ENCODE measurements at places on chromosomes 5 and 9. TPM values are rescaled to one million over a fixed set of nuclear protein-coding genes. Genes with fewer than 3 reads are reported as not detected.

DNA sequence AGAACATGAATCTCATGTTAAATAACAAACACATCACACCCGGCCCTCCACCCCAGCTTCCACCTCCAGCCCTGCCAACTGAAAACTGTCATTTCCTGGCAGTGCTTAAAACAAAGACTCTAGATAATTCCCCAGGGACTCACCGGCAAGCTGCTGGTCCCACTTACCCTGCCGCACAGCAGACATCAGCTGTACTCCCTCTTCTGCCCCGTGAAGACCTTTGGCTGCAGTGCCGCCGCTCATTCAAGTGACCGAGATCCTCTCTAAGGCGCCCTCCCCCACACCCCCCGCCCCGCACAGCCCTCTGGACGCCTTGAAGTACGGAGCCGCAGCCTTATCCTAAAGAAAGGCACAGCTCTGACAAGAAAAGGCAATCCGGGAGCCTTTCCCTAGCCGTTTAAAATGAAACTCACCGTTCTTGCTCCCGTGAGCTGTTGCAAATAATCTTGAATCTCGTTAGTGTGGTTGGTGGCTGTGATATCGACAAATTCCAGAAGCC is 434 bp downstream of the GLRX start:
- no peak for DNase-seq

DNA sequence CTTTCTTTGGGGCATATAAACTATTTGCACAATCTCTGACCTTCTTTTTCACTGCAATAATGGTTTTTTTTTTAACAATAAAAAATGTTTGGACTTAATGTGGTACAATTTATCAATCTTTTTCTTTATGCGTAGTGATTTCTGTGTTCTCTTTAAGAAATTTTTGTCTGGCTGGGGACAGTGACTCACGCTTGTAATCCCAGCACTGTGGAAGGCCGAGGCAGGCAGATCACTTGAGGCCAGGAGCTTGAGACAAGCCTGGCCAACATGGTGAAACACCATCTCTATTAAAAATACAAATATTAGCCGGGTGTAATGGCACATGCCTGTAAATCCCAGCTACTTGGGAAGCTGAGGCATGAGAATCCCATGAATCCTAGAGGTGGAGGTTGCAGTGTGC is 72.3 kb downstream of the STK32A start:
- DNase-seq: no peak

DNA sequence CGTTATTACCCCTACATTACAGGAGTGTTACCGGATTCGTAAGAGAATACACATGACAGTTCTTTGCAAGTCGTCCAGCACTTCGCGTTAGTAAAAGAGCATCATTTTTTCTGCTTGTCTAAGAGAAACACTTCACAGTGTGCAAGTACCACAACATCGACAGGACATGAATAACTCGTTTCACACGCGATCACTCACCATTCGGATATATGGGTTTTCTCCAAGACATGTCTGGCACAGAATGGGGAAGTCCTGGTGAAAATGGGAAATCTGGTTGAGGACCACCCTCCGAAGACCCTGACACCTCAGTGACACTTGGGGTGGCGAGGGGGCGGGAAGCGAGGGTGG is 642 bp downstream of the RBM22 start:
- DNase-seq: no peak

The NACC2 gene
- 11.8 TPM for polyA plus RNA-seq

The LEAP2 gene
- polyA plus RNA-seq: 12.3 TPM

DNA sequence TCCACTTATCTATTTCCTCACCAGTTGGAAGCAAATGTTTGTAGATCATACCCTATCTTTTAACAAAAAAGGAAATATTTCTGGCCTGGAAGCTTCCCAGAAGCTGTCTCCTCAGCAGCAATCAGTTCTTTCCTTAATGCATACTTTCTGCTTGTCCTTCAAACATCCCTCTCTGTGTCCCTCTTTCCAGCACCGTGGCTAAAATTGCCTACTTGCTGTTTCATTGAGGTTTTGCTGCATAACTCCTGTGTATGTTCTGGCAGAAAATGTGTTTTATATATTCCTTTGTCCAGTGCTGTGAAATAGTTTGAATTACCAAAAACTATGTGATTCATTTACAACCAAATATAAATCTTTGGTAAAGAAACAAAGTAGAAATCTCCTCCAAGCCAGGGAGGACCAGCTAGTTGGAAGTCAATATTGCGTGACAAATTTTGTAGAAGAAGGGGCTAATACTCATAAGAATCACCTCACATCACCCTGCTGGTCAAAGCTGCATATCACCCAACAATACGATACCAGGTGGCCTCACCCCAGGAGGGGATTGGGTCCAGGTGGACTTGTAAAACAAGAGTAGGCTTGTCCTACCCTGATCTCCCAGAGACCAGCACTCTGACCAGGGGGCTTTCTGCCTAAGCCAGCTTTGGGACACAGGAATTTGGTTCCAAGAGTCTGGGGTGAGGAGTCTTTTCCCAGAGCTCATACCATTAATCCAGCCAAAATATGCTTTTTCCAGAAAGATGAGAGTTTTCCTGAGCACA is 198.4 kb upstream of the SNX2 start:
- DNase-seq: no peak

The LSM11 gene
- polyA plus RNA-seq: 8.6 TPM

- no peak for DNase-seq
These were observed 122.9 kb downstream of the TMEM174 start for GRCh38 chr5:73295921-73296320.

DNA sequence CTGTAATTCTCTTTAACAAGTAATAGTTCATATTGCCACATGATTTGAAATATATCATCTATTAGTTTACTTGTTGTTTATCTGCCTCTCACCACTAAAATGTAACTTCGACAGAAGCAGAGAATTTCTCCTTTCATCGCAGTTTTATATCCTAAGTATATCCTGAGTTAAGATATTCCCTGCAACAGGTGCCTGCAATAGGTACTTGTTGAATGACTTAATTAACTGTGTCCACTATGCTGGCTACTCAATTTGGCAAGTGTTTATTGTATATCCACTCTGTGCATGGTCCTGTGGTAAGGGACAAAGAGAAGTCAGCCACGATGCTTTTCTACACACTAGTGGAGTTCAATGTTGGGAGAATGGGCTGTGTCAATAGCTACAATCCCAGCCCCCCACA is 108.5 kb downstream of the PSAT1 start:
- DNase-seq: no peak

GRCh38 chr5:160835376-160835775 is 16.6 kb downstream of the ATP10B start:
- DNase-seq: no peak

- no peak for DNase-seq
These were observed 10.2 kb downstream of the FBXO10 start for GRCh38 chr9:37565661-37566618.

GRCh38 chr5:122156724-122157325 is 27.5 kb downstream of the ZNF474 start:
- DNase-seq: no peak

The SPZ1 gene
- not detected for polyA plus RNA-seq
